ENCODE measurements at places on chromosomes 12 and 14. TPM values are rescaled to one million over a fixed set of nuclear protein-coding genes. Genes with fewer than 3 reads are reported as not detected.

GARIN6 gene
- total RNA-seq: not detected

DAO gene
- not detected for total RNA-seq

HHIPL1 gene
- total RNA-seq: 1.6 TPM

SLC5A8 gene
- total RNA-seq: 1.3 TPM

OTOGL gene
- total RNA-seq: 0.32 TPM

CLEC1A gene
- 9.7 TPM for total RNA-seq

GRCh38 chr14:51431033-51431709 lies 191.1 kb downstream of the TMX1 start:
- no peak for DNase-seq

DNA sequence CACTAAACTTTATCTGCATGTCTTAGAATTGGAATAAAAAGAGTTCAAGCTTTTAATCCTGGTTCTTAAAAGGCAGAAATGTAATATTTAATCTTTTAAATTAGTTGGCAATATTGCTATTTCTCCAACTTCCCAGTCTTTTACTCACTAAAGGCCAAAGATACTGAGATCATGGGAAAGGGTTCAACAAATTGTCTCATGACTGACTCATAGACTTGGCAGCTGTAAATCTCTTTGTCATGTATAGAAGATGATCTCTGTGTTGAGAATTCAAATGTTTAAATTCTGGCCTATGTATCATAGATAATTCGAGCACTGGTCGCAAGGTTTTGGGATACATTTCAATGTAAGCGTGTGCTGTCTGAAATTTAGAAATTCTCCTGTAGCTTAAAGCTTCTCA lies 40.1 kb upstream of the STRAP start:
- no peak for DNase-seq

DNA sequence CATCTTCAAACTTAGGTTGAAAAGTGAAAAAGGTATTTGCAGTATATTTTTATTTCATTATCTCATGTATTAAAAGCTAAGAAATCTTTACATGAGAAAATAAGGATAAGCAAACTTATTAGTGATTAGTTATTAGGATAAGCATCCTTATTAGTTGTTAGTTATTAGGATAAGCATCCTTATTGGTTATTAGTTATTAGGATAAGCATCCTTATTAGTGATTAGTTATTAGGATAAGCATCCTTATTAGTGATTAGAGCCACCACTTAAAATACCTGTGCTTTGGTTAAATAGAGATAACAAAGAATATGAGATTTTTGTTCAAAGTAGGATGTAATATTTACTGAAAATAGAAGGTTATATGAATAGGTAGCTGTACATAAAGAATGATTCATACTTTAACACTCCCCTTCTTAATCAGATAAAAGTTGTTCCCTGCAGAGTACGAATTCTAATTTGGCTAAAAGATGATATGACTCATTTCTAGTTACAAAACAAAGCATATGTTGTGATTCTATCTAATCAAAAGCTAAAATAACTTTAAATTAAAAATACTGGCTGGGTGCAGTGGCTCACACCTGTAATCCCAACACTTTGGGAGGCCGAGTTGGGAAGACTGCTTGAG lies 56.4 kb downstream of the KDM5A start:
- DNase-seq: no peak

- no peak for DNase-seq
These were observed 19.9 kb downstream of the EIF2B2 start for GRCh38 chr14:75022655-75023054.

- no peak for DNase-seq
These were observed 96.0 kb downstream of the TGFB3 start for GRCh38 chr14:75885829-75886228.

DNA sequence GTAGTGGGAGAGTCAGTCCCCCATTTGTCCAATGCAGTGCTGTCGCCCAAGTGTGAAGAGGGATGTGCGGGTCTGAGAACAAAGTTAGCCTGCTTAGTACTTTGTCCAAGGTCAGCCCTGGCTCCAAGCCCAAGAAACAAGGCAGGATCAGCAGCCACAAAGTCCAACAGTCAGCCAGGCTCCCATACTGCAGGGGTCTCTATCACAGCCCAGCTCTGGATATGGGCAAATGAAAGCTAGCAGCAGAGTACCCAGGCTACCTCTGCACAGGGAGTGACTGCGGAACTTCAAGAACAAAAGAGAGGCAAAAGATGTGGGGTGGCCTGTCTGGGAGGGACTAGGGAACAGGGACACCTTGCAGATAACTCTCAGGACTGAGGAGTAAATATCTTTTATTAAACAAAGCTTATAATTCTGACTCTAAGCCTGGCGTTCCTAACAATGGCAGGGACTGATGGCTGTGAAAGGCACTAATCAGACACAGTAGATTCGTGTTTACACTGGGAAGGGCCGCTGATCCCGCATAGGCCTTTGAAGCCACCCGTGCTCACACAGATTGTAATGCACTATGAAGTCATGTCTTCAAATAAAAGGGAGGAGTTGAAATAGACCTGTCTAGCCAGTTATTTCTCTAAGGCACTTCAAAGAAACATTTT lies 91.0 kb upstream of the EEA1 start:
- no peak for DNase-seq

- no peak for DNase-seq
These were observed 132.2 kb downstream of the MON2 start for GRCh38 chr12:62598846-62599245.

- DNase-seq: no peak
These were observed 78.2 kb downstream of the PRKAB1 start for GRCh38 chr12:119746169-119746568.

GRCh38 chr14:51121096-51121495 lies 26.2 kb upstream of the TRIM9 start:
- DNase-seq: no peak

DNA sequence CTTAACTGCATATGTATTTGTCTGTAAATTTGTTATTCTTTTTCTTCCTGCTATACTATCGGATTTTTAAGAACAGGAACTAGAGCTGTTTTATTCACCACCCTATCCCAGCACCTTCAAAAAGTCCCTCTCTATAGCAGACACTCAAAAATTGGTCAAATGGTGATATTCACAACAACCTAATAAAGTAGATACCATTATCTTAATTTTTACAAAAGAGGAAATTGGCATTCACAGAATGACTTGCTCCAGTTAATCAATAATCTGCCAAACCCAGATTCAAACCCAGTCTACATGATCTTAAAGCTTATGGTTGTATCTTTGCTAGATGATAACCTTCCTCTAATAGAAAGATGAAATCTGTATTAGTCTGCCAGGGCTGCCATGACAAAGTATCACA lies 426.6 kb downstream of the EGLN3 start:
- DNase-seq: no peak

- DNase-seq: no peak
These were observed 3.8 kb upstream of the TSPAN8 start for GRCh38 chr12:71161591-71161990.

DNA sequence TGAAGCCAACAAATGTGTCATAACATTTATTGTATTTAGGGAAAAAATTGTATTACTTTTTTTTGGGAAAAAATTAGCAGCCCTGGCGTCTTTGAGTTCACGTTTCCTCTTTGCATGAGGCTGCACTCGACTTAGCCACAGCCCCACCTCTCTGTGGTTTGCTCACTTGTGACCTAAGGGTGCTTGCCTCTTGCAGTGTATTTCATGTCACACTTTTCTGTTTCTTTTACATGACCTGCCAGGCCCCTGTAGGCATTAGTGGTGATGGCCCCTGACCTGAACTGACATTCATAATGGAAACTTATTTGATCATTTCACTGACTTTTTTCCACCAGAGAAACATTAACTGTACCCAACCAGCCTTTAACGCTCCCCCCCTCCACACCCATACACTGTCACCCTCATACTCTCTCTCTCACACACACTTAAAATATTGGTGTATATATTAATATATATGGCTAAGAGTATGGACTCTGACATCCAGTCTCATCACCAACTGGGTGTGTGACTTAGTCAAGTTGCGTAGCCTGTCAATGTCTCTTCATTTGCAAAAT lies 122.9 kb downstream of the PRKCH start:
- DNase-seq: peak; percentile 60

DNA sequence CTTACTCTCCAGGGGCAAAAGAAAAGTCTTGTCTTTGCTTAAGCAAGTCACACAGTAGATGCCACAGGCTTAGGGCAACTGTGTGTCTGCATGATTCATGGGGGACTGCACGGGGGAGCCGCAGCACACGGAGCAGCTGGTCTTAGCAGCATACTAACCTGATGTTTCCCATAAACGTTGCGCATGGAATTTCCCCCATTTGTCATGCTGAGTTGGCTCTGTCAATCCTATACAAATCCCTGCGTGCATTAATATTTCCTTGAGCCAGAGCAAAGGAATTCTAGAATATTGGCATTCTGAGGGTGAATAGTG lies 71.2 kb downstream of the SAMD4A start:
- DNase-seq: no peak

DNA sequence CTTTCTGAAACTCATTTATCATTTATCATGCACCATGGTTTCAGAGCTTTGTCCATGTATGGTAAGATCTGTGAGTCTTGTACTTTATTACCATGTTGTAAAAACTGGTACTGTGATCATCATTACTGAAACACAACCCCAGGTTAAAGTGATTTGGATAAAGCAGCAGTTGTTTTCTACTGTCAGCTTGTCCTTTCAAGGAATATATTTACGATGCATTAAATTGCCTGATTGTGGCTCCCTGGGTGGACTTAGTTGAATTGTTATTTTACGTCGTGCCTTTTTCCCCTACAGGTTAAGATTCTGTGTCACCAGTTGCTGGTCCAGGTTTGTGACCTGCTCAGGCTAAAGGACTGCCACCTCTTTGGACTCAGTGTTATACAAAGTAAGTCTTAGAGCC lies 46.1 kb downstream of the FRMD6 start:
- no peak for DNase-seq

GRCh38 chr14:95156161-95157047 lies 925 bp downstream of the DICER1 start:
- peak; percentile 74 for DNase-seq

DNA sequence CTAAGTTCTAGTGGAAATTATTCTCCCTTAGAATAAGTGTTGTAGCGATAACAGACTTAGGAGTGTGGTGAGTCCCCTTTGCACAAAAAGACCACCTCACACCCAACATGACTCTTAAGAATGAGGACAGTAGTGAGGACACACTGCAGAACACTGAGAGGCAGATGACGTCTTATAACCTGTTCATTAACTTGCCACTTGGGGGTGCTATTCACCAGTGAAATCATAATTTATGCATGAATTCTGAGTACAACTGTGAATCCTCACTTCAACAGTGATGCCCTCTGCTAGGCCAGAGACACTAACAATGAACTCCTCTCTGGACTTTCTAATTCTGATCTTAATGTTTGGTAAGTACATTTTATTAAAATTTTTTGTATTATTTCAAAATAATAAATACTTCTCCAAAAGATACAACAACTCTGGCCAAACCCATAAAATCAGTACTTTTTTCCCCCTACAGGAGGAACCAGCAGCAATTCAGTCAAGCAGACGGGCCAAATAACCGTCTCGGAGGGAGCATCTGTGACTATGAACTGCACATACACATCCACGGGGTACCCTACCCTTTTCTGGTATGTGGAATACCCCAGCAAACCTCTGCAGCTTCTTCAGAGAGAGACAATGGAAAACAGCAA lies 274.7 kb downstream of the DAD1 start:
- DNase-seq: no peak

- peak; percentile 58 for DNase-seq
These were observed 4.5 kb downstream of the NOP2 start for GRCh38 chr12:6563448-6564050.

GRCh38 chr12:54890339-54890738 lies 36.0 kb downstream of the MUCL1 start:
- DNase-seq: no peak

- DNase-seq: peak; percentile 41
These were observed 2.9 kb downstream of the MMP14 start for GRCh38 chr14:22839159-22839779.

DNA sequence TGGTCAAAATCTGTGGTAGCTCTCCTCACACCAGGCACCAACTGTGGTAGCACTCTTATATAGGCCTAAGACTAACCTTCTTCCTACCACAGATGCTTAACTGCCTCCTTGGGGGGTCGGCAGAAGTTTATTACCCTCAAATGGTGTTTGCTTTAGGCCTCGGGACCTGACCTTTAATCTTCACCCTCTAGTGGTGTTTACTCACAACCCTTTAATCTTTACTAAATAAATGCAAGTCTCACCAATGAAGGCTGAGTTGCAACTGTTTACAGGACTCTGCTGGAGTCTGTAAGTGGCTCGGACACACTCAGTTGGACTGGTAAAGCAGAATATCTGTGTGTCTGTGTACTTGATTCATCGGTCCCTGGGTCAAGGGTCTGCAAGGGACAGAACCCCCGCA lies 29.4 kb downstream of the CCER1 start:
- no peak for DNase-seq

- no peak for DNase-seq
These were observed 37.6 kb upstream of the SLCO1C1 start for GRCh38 chr12:20657496-20657895.

- DNase-seq: no peak
These were observed 27.4 kb upstream of the PAPLN start for GRCh38 chr14:73209953-73210352.

GRCh38 chr12:10018386-10018785 lies 8.0 kb downstream of the CLEC12B start:
- DNase-seq: no peak

GRCh38 chr12:113470871-113471618 lies 626 bp downstream of the LHX5 start:
- DNase-seq: no peak

- DNase-seq: no peak
These were observed 54.2 kb upstream of the NAP1L1 start for GRCh38 chr12:76138656-76139055.

DNA sequence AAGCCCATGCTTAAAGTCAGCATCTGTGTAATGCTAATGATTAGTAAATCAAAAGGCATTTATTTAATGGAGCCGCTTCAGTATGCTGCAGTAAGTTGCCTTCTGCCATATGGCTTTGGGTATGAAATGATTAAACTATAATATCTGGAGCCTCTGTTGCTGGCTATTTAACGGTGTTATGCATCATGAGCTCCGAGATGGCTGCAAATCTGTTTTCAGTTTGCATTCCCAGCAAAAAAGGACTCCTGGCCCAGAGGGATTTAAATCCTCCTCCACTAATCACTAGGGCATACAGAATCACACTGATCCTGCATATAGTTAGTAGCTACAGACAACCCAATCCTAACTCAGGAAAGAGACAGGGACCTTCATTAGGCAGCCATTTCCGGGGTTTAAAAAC lies 171.5 kb upstream of the EEA1 start:
- DNase-seq: no peak

- DNase-seq: no peak
These were observed 633 bp downstream of the TC2N start for GRCh38 chr14:91866511-91867295.

- DNase-seq: no peak
These were observed 78.4 kb downstream of the MOK start for GRCh38 chr14:102226356-102227125.

GRCh38 chr14:80620434-80620833 lies 321.1 kb downstream of the CEP128 start:
- DNase-seq: no peak

GRCh38 chr14:97634751-97635150 lies 837.6 kb downstream of the VRK1 start:
- no peak for DNase-seq

DNA sequence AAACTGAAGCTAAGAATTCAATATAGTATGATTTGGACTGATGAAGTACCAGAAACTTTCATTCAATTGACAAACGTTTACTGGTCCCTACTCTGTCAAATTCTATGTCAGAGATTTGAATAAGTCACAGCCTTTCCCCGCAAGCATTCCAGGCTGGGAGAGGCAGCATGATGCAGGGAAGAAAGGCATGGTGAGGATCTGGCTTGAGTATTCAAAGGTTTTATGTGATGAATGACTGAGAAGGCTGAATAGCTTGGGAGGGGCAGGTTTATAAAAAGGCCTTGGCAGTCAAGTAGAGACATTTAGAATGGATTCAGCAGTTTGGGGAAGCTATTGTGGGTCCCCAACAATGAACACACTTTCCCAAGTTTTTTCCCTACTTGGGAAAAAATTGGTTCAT lies 431.8 kb downstream of the DPF3 start:
- DNase-seq: no peak

All from lower lobe of right lung (tissue), 2 donors.